H9 (cell line): ENCODE measurements at places on chromosomes 6 and 20. TPM values are rescaled to one million over a fixed set of nuclear protein-coding genes. Genes with fewer than 3 reads are reported as not detected.
A peak's percentile ranks its signal among the peaks of the same experiment; 100 is the strongest.

PDYN gene
- total RNA-seq = 0.59 and 0.63 TPM in 2 replicates

CNKSR3 gene
- total RNA-seq = 5.6 and 6.4 TPM in 2 replicates

ZNF165 gene
- total RNA-seq = 5.8 and 6.3 TPM in 2 replicates

LCA5 gene
- total RNA-seq = 2.3 TPM in 2 replicates

BLOC1S5 gene
- total RNA-seq = 12.2 and 15.6 TPM in 2 replicates

CFAP61 gene
- 0.44 TPM in 1 of 2 replicates, not detected in the other for total RNA-seq

RWDD2A gene
- 2.9 and 3.2 TPM in 2 replicates for total RNA-seq

SRMS gene
- total RNA-seq = 0.70 and 0.79 TPM in 2 replicates

GRCh38 chr6:133466680-133467079 lies 225.5 kb downstream of the EYA4 start:
- no peak overlapping the region for H3K4me3 ChIP-seq
- no peak for DNase-seq
- no peaks in the 10 kb centered on the region for H3K27me3 ChIP-seq
- H3K36me3 ChIP-seq = no peaks in the 10 kb centered on the region
- H3K27ac ChIP-seq = no peak overlapping the region
- no peaks in the 10 kb centered on the region for H3K4me1 ChIP-seq

DNA sequence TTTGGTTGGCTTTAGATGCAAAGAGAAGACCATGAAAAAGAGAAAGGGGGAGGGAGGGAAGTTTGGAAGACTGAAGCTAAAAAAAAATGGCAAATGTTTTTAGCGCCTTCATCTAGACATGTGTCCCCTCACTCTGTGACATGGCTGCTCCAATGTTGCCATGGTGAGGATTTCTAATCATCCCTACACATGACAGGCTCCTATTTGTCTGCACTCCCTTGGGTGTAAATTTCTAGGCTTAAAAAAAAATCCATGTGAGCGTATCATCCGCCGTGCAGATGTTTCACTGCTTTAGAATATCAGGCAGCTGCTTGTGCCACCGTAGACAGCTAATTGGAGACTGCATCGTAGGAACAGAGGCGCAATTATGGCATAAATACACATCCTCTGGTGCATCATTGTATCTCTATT lies 761.1 kb upstream of the MMS22L start:
- no peak overlapping the region for H3K4me3 ChIP-seq
- peaks cover 30% of the 10 kb centered on the region for H3K4me1 ChIP-seq
- no peak overlapping the region for H3K27ac ChIP-seq
- no peaks in the 10 kb centered on the region for H3K27me3 ChIP-seq
- no peaks in the 10 kb centered on the region for H3K36me3 ChIP-seq

- DNase-seq = peak; percentile 51
- no peaks in the 10 kb centered on the region; the same call in 2 of the 3 replicates for H3K36me3 ChIP-seq
- no peaks in the 10 kb centered on the region for H3K27me3 ChIP-seq
- peak overlapping the region; percentile 16 for H3K27ac ChIP-seq
- no peaks in the 10 kb centered on the region; the same call in 1 of the 2 replicates for H3K4me1 ChIP-seq
These were observed 78.2 kb upstream of the EEF1E1 start for GRCh38 chr6:8180327-8181159.

- no peaks in the 10 kb centered on the region for H3K36me3 ChIP-seq
- H3K27me3 ChIP-seq = no peaks in the 10 kb centered on the region
- no peak for DNase-seq
- H3K4me1 ChIP-seq = no peaks in the 10 kb centered on the region
These were observed 336.3 kb upstream of the PTCHD4 start for GRCh38 chr6:48447251-48447650.

GRCh38 chr6:137475103-137475502 lies 19.1 kb downstream of the OLIG3 start:
- no peaks in the 10 kb centered on the region; the same call in 1 of the 2 replicates for H3K36me3 ChIP-seq
- no peak overlapping the region for H3K4me3 ChIP-seq
- H3K4me1 ChIP-seq = no peaks in the 10 kb centered on the region
- no peaks in the 10 kb centered on the region for H3K27me3 ChIP-seq

DNA sequence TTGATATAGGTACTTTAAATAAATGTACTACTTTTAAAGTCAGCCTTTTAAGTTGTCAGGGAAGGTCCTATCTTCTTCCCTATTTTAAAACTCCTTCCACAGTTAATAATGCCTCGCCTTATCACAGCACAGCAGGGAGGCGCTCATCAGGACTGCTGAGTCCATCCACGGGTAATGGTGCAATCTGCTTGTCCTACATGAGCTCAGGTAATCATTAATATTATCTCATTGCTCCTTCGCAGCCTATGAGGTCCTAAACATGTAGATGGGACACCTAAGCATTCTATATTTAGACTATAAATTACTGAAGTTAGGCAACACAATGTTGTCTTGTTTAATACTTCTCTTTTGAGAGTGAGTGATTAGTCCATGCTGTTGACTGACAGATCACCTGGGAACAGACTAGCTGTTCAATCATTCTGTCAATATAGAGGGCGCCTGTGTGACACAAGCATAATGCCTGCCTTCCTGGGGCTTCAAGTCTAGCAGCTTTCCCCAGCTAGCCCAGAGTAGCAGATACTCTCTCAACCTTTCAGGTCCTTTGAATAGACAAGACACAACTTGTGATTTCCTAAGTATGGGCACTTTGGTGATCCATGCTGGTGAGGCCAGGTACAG lies 91.0 kb downstream of the FYN start:
- H3K27ac ChIP-seq = no peak overlapping the region
- H3K4me3 ChIP-seq = no peak overlapping the region
- DNase-seq = no peak
- H3K4me1 ChIP-seq = no peaks in the 10 kb centered on the region
- H3K36me3 ChIP-seq = peaks cover 2% of the 10 kb centered on the region; the same call in 1 of the 3 replicates

GRCh38 chr6:130885392-130886192 lies 58.4 kb downstream of the SMLR1 start:
- no peaks in the 10 kb centered on the region for H3K27me3 ChIP-seq
- H3K4me3 ChIP-seq = no peak overlapping the region
- no peak overlapping the region for H3K27ac ChIP-seq
- peaks cover 7% of the 10 kb centered on the region for H3K36me3 ChIP-seq

DNA sequence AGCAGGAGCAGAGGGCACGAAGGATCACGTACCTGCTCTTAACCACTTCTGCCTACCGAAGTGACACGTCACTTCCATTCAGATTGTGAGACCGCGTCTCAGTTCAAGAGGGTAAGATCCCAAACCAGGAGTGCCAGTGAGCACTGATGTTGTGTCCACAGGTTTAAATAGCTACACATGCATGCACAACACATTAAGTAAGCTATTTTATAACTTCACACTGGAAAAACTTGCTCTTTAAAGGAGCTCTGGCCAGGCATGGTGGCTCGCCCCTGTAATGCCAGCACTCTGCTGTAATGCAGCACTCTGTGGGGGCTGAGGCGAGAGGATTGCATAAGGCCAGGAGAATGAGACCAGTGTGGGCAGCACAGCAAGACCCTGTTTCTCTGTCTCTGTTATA lies 21.1 kb downstream of the ABHD12 start:
- DNase-seq = no peak
- H3K36me3 ChIP-seq = peaks cover 21% of the 10 kb centered on the region
- H3K27me3 ChIP-seq = no peaks in the 10 kb centered on the region
- no peak overlapping the region for H3K27ac ChIP-seq
- H3K4me3 ChIP-seq = no peak overlapping the region

GRCh38 chr6:29887819-29888776 lies 54.2 kb upstream of the HLA-A start:
- no peak overlapping the region for H3K27ac ChIP-seq
- peak overlapping the region; percentile 72 for H3K4me3 ChIP-seq
- DNase-seq = peak; percentile 81

GRCh38 chr6:106046116-106046853 lies 39.9 kb upstream of the PRDM1 start:
- no peak overlapping the region for H3K4me3 ChIP-seq
- H3K36me3 ChIP-seq = no peaks in the 10 kb centered on the region
- no peak overlapping the region for H3K27ac ChIP-seq
- DNase-seq = no peak
- H3K4me1 ChIP-seq = no peaks in the 10 kb centered on the region
- no peaks in the 10 kb centered on the region; the same call in 1 of the 2 replicates for H3K27me3 ChIP-seq

DNA sequence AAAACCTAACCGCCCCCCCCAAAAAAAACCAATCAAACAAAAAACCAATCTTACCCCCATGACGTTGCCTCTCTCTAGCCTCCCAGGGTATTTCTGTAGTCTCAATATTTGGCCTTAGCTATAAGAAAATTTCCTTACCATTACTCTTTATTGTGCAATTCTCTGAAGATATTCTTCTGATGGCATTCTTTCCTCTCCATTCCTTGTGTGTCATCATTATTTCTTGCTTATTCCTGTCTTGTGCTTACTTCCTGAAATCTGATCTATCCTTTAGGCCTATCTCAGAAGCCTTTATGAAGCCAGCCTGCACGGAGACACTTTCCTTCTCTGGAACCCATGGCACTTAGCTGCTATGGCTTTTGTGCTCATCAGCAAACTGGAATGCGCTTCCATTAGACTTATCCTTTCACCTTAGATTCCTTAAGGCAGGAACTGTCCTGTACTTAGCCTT lies 65.9 kb upstream of the DDR1 start:
- no peaks in the 10 kb centered on the region; the same call in 1 of the 2 replicates for H3K4me1 ChIP-seq
- DNase-seq = no peak
- no peak overlapping the region for H3K27ac ChIP-seq
- H3K36me3 ChIP-seq = peaks cover 7% of the 10 kb centered on the region; the same call in 1 of the 2 replicates
- no peak overlapping the region for H3K4me3 ChIP-seq
- H3K27me3 ChIP-seq = no peaks in the 10 kb centered on the region

DNA sequence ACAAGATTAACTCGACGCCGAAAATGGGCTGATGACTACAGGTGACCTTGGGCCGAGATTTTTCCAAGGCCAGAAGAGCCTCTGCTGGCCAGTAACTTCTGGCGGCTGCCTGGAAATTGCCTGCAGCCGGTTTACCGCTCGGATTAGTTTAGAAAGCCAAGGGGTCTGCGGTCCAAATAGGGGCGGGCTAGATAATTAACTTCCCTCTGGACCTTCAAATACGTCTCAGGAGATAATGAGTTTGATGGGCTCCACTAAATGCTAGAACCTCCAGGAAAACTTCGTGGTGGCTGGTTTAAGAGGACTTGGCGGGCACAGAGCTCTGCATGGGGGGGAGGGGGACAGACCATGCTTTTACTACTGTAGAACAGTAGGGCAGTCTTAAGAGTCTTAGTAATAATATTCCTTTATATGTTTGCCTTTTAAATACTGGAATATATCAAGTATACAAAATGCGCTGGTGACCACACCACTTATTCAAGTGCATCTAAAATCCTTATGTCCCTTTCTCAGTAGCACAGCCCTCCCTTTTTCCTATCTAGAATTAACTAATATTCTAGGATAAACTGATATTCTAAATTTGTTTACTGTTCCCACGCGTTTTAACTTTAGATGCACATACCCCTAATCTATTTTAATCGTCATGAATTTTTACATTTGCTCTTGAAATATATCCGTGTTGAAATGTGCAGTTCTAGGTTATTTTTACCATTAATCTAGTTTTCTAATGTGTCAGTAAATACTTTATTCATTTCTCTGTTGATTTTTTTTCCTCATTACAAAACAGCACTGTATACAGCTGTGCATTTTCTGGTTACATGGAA lies 107.5 kb upstream of the PRSS16 start:
- no peak for DNase-seq
- peak overlapping the region; percentile 93 for H3K4me3 ChIP-seq
- H3K27ac ChIP-seq = peak overlapping the region; percentile 74
- peaks cover 6% of the 10 kb centered on the region for H3K36me3 ChIP-seq

DNA sequence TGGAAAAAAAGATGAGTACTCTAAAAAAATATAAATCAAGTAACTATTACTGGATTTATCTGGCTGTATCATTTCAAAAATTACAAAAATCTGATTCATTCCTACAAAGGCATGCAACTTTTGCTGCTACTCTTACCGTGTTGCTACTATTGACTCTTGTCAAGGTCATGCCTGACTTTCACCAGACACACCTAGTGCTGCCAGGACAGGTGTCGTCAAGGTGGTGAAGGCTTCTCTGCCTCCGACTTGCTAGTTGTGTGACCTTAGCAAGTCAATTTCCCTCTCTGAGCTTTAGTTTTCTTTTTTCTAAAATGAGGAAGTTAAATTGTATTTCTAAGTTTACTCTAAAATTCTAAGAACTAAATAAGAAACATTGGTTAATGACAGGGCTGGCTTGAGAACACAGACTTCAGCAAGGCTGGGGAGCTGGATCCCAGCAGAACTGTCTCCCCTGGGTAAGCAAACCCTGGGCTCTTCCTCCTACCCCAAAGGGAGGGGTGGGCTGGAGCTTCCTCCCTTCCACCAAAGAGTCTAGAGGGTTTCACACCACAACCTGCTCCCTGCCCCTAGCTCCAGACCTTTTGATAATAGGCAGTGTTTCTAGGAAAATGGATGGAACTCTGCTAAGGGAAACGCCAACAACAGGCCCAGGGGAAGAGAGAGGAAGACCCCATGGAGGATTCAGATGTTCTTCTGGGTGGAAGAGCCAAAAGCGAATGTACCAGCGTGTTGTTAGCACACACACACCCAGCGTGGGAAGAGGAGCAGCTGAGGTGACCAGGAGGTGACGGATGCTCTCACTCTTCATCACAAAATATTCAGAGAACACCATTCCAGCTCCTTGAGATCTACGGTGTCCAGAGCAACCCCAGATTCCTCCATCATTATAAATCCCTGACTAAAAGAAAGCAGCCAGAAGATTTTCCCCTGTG lies 47.9 kb upstream of the CITED2 start:
- DNase-seq = no peak
- no peak overlapping the region for H3K4me3 ChIP-seq
- no peaks in the 10 kb centered on the region for H3K27me3 ChIP-seq
- H3K4me1 ChIP-seq = no peaks in the 10 kb centered on the region
- no peak overlapping the region for H3K27ac ChIP-seq
